RWPE2 (cell line): ENCODE measurements at places on chromosomes 11 and 22.

DNA sequence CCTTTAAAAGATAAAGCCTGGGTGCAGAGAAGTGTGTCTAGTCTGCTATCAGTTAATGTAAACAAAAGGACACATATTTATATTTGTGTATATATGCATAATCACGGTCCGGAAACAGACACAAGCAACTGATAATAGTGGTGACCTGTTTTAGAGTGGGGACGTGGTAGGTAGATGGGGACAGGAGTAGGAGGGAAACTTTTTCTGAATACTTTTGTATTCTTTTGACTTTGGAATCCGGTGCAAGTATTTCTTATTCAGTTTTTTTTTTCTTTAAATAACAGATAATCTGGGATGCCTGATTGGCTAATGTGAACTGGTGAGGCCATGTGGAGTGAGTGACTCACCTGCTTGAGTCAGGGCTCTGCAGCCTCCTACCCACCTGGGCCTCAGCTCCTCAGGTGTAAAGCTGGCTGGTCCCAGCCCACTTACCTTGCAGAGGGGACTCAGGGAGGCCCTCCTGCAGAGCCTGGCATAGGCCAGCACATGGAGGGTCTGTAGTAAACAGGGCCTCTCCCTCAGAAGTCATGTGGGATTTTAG is 15.3 kb downstream of the MICAL2 start:
- peak overlapping the region; percentile 90 for H3K27ac ChIP-seq
- no peak overlapping the region for H3K4me3 ChIP-seq
- H3K36me3 ChIP-seq = peaks cover 84% of the 10 kb centered on the region
- DNase-seq = peak; percentile 82
- peaks cover 72% of the 10 kb centered on the region for H3K4me1 ChIP-seq

DNA sequence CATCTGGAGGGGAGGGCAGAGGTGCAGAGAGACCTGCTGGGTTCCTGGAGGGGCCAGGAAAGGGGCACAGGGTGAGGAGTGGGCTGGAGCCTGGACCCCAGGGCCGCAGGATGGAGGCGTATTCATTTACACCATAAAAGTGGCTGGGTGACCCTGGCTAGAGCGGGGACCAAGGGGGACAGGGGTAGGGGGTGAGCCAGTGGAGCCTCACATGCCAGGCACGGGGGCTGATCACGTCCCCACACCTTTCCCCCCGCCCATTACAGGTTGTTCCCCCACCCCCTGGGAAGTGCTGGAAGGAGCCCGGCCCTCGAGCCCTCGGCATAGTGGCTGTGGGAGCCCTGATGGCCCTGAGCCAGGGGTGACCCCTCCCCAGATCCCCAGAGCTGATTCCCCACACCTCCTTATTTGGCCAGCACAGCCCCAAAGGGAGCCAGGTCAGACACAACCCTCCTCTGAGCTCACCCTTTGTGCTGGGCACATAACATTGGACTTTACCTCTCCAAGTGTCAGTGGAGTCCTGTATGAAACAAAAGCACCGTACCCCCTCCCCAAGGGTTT is 781 bp downstream of the TCIRG1 start:
- H3K4me1 ChIP-seq = peaks cover 4% of the 10 kb centered on the region
- no peak for DNase-seq
- H3K27ac ChIP-seq = peak overlapping the region; percentile 67
- 0 out of 2 replicates have a peak, but pooled peaks cover 7% of the 10 kb centered on the region for H3K36me3 ChIP-seq

DNA sequence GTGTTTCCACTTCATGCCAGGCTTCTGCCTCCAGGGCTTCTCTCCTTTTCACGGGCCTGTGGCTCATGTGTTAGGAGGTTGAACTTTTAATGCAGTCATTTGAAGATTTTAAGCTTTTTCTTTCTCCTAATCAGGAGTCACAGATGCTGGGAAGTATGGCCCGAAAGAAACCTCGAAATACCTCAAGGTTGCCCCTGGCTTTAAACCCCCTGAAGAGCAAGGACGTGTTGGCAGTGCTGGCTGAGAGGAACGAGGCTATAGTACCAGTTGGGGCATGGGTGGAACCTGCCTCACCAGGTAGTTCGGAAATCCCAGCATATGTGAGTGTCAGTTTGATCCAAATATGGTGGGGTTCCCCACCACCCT is 571 bp downstream of the CCDC15 start:
- no peaks in the 10 kb centered on the region for H3K36me3 ChIP-seq
- H3K27ac ChIP-seq = peak overlapping the region; percentile 33
- DNase-seq = no peak

DNA sequence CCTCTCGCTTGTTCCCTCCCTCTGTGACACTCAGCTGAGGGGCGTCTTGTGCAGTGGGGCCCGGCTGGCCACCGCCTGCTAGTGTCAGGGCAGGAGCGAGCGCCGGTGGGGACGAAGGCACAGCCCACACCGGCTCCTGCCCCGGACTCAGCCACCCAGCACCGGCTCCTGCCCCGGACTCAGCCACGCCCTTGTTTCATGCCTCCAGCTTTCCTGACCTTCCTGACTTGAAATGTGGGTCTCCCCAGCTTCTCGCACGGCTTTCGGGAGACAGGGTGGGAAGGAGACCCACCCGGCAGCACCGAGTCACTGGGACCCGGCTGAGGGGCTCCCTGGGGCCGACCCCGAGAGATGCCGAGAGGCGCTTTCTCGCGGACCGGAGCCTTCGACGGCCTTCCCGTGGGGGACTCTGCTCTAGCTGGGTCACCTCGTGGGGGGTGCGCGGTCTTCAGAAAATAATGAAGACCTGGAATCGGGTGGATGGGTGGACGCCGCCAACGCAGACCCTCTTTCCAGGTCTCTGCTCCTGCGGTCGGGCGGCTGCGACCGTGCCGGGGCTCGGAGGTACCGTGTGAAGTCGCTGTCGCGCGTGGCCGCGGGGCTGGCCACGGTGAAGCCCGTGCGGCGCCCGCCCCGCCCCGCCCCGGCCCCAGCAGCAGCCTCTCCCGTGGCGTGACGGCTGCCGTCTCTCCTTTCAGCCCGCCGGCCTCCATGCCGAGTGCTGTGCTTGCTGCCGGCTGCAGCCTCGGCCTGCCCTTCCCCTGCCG is 10.2 kb downstream of the GLB1L2 start:
- H3K27me3 ChIP-seq = no peaks in the 10 kb centered on the region
- H3K4me1 ChIP-seq = no peaks in the 10 kb centered on the region
- DNase-seq = no peak
- no peak overlapping the region for H3K27ac ChIP-seq
- no peak overlapping the region for H3K4me3 ChIP-seq
- H3K36me3 ChIP-seq = no peaks in the 10 kb centered on the region

DNA sequence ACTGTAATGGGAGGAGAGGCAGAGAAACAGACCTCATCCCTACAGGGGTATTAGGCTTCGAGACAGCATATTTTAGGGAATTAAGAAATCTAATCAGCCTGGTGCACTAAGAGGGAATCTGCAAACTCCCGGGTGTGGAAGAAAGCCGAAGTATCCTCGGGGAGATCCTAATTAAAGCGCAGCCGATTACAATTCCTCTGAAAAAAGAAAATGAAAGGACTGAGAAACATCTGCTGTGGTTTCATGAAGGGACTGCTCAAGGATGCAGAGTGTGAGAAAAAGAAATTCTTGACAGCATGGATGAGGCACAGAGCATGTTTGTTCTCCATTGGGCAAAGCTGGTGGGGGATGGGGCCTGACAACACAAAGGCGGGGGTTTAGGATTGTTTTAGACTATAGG is 290.0 kb upstream of the LARGE1 start:
- H3K4me1 ChIP-seq = no peaks in the 10 kb centered on the region
- no peaks in the 10 kb centered on the region for H3K27me3 ChIP-seq
- no peaks in the 10 kb centered on the region for H3K36me3 ChIP-seq

- H3K36me3 ChIP-seq = no peaks in the 10 kb centered on the region
- no peaks in the 10 kb centered on the region for H3K27me3 ChIP-seq
- no peak overlapping the region for H3K4me3 ChIP-seq
- H3K27ac ChIP-seq = no peak overlapping the region
- DNase-seq = no peak
These were observed 71.3 kb downstream of the PPP2R1B start for GRCh38 chr11:111694851-111695250.

GRCh38 chr11:134676516-134677287 is 264.7 kb upstream of the B3GAT1 start:
- H3K27ac ChIP-seq = no peak overlapping the region
- no peak for DNase-seq
- H3K4me3 ChIP-seq = no peak overlapping the region
- no peaks in the 10 kb centered on the region for H3K36me3 ChIP-seq

- H3K4me1 ChIP-seq = peaks cover 7% of the 10 kb centered on the region
- no peak overlapping the region for H3K27ac ChIP-seq
- no peak for DNase-seq
- H3K27me3 ChIP-seq = no peaks in the 10 kb centered on the region
- no peak overlapping the region for H3K4me3 ChIP-seq
These were observed 55.2 kb downstream of the ST3GAL4 start for GRCh38 chr11:126410649-126411048.

DNA sequence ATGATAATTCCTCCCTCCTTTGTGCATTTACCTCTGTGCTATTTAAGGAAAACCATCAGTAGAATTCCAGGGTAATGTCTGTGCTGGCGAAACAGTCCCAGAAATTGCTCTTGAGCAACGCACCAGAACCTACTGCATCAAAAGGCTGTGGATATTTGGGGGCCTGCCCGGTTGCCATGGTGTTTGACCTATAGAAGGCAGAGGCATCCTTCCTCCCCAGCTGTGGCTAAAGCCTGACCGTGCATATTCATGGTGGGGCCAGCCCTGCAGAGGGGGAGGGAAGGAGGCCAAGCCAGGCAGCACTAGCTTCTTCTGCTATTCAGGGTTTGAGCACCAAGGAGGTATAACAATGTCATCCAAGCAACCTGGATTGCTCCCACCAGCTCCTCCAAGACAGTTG is 215.0 kb upstream of the E2F8 start:
- peaks cover 10% of the 10 kb centered on the region for H3K4me1 ChIP-seq
- H3K27me3 ChIP-seq = no peaks in the 10 kb centered on the region
- no peak for DNase-seq
- H3K27ac ChIP-seq = no peak overlapping the region

- H3K27ac ChIP-seq = no peak overlapping the region
- H3K36me3 ChIP-seq = no peaks in the 10 kb centered on the region
- H3K4me1 ChIP-seq = peaks cover 4% of the 10 kb centered on the region
- no peaks in the 10 kb centered on the region for H3K27me3 ChIP-seq
- H3K4me3 ChIP-seq = no peak overlapping the region
These were observed 60.1 kb upstream of the MPEG1 start for GRCh38 chr11:59272771-59273372.

GRCh38 chr11:72577271-72577721 is 96.9 kb downstream of the PDE2A start:
- H3K27me3 ChIP-seq = no peaks in the 10 kb centered on the region
- peaks cover 6% of the 10 kb centered on the region for H3K4me1 ChIP-seq
- H3K36me3 ChIP-seq = no peaks in the 10 kb centered on the region
- DNase-seq = peak; percentile 60
- no peak overlapping the region for H3K27ac ChIP-seq
- no peak overlapping the region for H3K4me3 ChIP-seq

GRCh38 chr22:21726650-21727049 is 8.9 kb downstream of the YPEL1 start:
- no peak overlapping the region for H3K27ac ChIP-seq
- H3K4me1 ChIP-seq = no peaks in the 10 kb centered on the region
- no peak for DNase-seq

DNA sequence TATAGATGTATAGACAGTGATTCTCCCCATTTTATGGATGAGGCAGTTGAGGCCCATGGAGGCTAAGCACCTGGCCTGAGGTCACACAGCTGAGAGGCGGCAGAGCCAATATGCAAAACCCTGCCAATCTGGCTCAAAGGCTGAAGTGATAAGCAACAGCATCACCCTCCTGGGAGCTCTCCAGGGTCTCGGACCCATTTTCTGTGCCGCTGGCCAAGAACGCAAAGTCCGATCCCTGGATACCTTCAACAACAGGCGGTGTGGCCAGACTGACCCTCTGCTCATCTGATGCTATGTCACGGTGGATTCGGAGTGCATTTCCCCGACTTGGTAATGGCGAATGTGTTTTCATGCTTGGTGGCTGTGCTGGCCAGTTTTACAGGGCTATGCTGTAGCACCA is 595.0 kb downstream of the TBC1D22A start:
- no peak overlapping the region for H3K4me3 ChIP-seq
- H3K27me3 ChIP-seq = no peaks in the 10 kb centered on the region
- no peaks in the 10 kb centered on the region for H3K4me1 ChIP-seq
- DNase-seq = no peak

DNA sequence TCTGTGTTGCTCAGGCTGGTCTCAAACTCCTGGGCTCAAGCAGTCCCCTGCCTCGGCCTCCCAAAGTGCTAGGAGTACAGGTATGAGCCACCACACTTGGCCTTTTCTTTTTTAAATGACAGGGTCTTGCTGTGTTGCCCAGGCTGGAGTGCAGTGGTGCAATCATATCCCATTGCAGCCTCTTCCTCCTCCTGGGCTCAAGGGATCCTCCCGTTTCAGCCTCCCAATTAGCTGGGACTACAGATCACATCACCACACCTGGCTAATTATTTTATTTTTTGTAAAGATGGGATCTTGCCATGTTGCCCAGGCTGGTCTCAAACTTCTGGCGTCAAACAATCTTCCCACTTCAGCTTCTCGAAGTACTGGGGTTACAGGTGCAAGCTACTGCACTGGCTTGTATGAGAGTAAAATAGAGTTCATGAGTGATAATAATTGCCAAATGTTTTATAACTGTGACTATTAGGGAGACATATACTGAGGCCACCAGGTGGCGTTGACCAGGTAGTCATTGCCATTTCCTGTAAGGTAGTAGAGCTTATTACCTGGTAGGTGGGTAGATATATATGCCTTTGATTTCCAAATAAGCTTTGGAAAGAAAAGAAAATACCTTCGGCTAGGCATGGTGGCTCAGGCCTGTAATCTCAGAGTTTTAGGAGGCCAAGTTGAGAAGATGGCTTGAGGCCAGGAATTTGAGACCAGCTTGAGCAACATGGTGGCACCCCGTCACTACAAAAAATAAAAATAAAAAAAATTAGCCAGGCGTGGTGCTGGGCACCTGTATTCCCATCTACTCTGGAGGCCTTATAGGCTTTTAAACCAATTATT is 5.4 kb downstream of the FDX1 start:
- no peak overlapping the region for H3K4me3 ChIP-seq
- peaks cover 25% of the 10 kb centered on the region for H3K36me3 ChIP-seq
- DNase-seq = no peak
- H3K4me1 ChIP-seq = peaks cover 14% of the 10 kb centered on the region

DNA sequence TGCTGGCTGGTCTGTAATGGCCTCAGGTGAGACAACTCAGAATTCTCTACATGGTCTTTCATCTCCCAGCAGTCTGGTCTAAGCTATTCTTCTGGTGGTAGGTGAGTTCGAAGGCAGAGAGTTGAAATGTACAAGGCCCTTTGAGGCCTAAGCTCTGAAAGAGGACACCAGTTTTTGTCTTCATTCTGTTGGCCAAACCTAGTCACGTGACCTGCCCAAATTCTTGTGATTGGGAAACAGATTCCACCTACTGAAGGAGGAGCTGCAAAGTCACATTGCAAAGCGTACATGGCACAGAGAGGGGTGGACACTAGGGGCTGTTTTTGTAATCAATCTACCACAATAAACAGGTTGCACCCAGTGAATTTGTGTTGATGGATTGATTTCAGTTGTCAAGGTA is 193.5 kb downstream of the NAV2 start:
- no peaks in the 10 kb centered on the region for H3K27me3 ChIP-seq
- DNase-seq = no peak
- H3K36me3 ChIP-seq = no peaks in the 10 kb centered on the region
- no peak overlapping the region for H3K4me3 ChIP-seq
- H3K27ac ChIP-seq = no peak overlapping the region

GRCh38 chr11:1310772-1311468 is 1.5 kb upstream of the TOLLIP start:
- H3K27ac ChIP-seq = no peak overlapping the region
- peaks cover 15% of the 10 kb centered on the region for H3K4me1 ChIP-seq
- no peaks in the 10 kb centered on the region for H3K27me3 ChIP-seq
- DNase-seq = no peak
- H3K4me3 ChIP-seq = peak overlapping the region; percentile 91
